ENCODE measurements at places on chromosomes 2 and 18. TPM values are rescaled to one million over a fixed set of nuclear protein-coding genes. Genes with fewer than 3 reads are reported as not detected.

The COBLL1 gene
- total RNA-seq, result 86.8 TPM

The DIS3L2 gene
- 23.9 TPM for total RNA-seq

The LIMS4 gene
- total RNA-seq, result 1.1 TPM

The SNTG2 gene
- total RNA-seq, result not detected

The ALK gene
- not detected for total RNA-seq

The CFC1 gene
- total RNA-seq, result not detected

The TMEM247 gene
- not detected for total RNA-seq

The INPP4A gene
- total RNA-seq, result 7.9 TPM

The RAB6C gene
- total RNA-seq, result not detected

The CNDP1 gene
- total RNA-seq, result not detected

The NYAP2 gene
- total RNA-seq, result not detected

The UNC80 gene
- total RNA-seq, result not detected

The FABP1 gene
- total RNA-seq, result 930 TPM

The SIX3 gene
- not detected for total RNA-seq

The ALLC gene
- 0.11 TPM for total RNA-seq
